ENCODE measurements at places on chromosomes 1 and 21.

GRCh38 chr1:63379583-63379982 lies 12.2 kb downstream of the ALG6 start:
- no peak for DNase-seq

- DNase-seq, result no peak
Measured at GRCh38 chr1:166836733-166837132, 2.5 kb upstream of the POGK start.

DNA sequence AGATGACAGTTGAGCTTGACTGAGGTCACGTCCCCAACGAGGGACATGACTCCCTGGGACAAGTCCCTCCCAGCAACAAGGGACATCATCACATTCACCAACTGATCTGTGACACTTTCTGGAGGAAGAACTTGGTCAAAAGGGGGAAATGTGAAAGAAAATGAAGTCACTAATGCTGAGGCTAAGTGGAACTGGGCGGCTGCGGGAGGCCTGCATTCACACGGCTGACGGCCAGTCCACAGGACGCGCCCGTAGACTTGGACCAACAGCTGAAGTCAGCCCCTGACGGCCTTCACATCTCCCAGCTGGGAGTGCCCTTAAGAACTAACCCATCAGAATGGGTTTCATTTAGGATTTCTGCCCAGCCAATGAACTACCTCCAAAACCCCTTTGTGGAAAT lies 26.6 kb downstream of the POFUT2 start:
- DNase-seq, result no peak

DNA sequence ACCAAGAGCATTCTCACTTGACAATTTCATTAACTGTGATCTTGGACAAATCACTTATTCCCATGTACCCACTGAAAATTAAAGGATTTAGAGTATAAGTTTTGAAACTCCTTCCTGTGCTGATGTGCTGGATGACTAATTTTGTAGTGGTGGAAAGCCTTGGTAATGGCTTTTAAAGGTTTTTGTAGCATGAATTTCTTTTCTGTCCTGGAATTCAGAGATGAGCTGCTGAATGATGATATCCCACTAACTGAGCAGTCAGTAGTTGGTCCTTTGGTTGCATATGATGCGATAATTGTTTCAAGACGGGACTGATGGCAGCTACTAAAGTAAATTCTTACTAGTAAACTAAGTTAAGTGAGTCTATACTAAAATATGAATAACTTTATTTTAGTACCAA lies 5.2 kb downstream of the RPL5 start:
- DNase-seq, result no peak

GRCh38 chr1:41377397-41377796 lies 16.2 kb downstream of the FOXO6 start:
- DNase-seq, result no peak

Measured in ureter (tissue), 1 donor.